ENCODE measurements at places on chromosomes 5 and 9.

DNA sequence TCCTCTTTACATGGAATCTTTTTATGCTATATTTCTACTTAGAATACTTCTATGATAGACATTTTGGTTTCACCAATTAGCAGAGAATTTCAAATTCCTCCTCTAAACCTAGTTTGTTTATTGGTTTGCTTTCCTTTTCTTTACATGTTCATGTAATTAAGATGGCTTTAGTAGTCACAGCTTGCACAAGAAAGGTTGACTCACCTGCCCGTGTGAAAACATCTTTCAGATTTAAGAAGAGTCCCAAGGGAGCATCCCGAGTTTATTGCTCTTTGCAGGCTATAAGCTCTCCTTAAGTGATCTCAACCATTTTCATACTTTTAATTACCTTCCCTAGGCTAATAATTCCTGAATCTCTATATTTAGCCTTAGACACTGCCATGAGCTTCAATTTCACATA, 28.9 kb downstream of the TYRP1 start:
- DNase-seq = no peak

GRCh38 chr9:127912882-127913281, 4.0 kb downstream of the ST6GALNAC4 start:
- DNase-seq = no peak

DNA sequence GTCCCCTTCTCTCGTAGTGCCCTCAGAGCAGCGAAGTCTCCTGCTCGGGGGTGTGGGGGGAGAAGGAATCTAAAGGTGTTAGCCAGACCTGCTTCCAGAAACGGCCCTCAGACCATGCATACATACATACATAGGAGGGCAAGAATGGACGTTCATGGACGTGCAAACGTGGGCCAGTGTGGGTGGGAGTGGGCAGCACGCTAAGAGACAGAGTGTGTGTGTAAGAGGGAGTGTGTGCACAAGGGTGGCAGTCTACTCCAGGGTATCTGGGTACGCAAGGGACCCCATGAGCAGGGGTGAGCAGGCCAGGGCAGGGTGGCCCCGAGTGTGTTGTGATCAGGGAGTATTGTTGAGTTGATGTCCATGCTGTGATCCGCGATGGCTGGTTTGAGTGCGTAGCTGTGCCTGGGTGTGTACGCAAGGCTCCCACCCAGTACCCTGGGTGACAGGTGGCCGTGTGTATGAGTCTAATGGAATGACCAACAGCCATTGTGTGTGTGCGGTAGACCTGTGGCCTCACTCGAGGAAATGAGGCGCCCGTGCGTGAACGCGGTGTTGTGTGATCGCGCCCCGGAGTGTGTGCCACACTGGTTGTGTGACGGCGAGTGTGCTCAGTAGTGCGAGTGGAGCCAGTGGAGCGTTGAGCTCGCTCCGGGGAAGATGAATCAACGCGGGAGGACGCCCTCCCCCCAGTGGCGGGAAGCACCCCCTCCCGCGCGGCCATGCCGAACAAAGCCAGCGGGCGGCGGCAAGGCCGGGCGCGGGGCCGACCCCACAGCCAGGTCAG, 826 bp downstream of the GPRIN1 start:
- DNase-seq = peak; percentile 16

DNA sequence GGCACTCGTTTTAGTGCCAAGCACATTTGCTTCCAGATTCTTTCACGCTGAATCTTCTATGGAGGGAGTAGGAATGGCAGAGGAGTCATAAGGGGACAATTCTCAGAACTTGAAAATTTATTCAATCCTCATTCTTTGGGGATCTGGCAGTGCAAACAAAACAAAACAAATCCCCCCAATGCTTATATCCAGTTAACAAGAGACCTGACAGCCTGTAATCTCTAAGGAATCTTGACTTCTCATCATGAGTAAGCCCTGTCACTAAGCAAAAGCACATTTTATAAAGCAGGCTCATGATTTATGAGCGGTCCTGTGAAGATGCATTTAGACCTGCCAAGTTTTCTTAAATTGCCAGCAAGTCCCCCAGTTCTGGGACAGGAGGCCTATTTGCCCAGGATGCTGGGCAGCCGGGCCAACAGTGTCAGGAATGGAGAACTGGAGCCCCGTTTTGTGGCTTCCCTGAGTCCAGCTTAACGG, 513.9 kb downstream of the CTNND2 start:
- no peak for DNase-seq

DNA sequence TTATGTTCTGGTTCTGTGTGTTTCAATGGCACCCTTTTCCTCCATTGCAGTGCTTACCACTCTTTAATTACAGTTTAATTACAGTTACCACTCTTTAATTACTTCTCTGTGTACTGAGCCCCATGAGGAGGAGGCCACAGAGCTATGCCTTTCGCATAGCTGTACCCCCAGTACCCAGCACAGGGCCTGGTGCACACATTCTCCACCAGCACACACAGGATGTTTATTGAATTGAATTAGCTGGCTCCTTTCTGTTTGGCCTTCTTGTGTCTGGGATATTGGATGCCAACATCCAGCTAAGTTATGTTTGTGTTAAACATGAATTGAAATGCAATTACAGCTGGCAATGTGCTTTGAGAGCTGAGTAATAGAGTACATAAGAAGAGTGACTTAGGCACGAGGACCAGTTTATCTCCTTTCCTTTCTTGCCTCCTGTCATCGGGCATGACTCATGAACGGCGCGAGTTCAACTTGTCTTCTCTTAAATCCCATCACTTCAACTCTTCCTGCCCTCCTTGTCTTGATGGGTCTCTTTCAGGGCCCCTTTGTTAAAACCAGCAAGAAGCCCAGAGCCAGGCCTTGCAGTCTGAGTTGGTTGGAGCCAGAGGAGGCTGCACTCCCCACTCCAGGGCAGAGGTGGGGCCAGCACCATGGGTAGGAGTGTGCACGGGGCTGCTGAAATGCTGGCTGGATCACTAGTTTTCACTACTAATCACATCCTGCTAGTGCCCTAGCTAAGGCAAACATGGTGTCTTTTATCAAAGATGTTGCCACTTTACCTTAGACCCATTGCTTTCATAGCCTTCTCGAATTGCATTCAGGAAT, 37.4 kb downstream of the MVB12B start:
- no peak for DNase-seq

GRCh38 chr5:80736730-80737129, 81.9 kb upstream of the DHFR start:
- no peak for DNase-seq

- DNase-seq = no peak
Observed at GRCh38 chr9:78280982-78281668, 15.8 kb upstream of the PSAT1 start.

DNA sequence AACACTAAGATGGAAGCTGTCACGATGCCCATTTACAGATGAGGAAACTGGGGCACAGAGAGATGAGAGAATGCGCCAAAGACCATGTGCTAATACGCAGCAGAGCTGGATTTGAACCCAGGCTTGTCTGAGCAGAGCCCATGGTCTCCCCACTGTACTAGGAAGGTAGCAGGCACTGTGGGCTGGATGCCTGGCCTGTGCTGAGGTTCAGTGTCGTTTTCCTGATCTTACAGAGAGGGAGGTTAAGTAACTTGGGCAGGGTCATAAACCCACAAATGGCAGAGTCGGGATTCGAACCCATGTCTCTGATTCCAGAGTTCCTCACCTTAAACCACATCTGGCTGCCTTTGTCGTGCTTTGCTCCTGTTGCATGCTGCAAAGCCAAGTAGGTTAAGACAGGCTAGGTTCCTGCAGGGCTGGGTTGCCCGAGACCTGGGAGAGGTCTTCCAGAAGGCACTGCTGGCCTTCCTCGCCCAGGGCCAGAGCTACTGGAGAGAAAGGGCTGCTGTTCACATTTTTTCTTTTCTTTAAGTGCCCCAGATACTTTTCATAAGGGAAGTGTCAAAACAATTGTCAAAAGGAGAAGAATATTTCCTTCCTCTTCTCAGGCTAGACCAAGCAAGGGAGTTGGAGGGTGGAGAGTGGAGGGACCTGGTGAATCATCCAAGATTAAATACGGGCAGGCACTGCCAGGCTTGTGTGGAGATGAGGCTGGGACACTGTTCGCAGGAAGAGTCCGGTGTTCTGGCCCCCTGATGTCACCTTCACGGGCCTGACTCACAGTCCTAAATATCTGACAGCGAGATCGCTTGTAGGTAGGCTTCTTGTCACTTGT, 3.2 kb downstream of the NEK6 start:
- no peak for DNase-seq

- DNase-seq = no peak
Observed at GRCh38 chr5:171523781-171524180, 104.3 kb downstream of the FGF18 start.

DNA sequence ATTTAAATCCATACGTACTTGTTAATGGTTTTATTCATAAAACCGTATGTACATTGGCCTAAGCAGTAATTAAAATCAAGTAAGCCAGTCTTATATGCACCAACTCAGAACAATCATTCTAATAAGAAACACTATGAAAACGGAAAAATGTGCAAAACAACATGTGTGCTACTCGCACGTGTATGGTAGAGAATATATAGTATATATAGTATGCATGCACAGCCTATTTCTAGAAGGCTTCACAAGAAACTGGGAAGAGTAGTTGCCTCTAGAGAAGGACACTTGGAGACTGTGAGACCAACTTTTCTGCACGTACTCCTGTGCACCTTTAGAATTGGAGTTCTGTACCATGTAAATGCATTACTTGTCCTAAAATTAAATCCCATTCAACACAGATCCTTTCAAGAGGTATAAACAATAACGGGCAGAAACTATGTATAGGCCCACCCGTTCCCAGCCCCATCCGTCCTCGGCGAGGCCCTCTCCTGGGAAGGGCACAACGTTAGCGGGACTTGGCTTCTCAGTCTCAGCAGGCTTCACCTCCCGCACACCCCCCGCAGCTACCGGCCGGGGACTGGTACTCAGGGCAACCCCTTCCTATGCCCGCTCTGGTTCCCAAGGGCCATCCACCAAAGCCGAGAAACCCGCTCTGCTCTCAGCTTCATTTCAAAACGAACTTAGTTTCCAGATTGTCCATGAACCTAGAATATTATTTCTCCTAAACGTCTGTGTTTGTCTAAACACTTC, 2.0 kb downstream of the CDC14B start:
- no peak for DNase-seq

GRCh38 chr5:172791286-172791685, 20.3 kb upstream of the DUSP1 start:
- no peak for DNase-seq

DNA sequence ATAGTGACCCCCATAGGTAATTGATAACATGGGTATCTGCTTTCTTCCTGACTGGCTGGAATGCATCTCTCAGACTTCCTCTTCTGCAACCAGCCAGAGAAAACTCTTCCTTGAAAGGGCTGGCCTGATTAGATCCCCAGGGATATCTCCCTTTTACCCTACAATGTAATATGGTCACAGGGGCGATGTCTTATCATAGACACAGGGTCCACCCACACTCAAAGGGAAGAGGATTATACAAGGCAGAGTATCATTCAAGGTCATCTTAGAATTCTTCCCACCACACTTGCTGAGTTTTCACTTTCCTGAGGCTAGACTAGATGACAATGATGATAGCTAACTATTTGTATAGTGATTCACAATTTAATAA, 33.2 kb downstream of the TTLL11 start:
- DNase-seq = no peak

- DNase-seq = no peak
Observed at GRCh38 chr5:172313915-172314314, 30.4 kb upstream of the UBTD2 start.

Data from NCI-H1092 treated with DMSO at 0.1 percent for 48 hours (cell line).